ENCODE measurements at places on chromosomes 13 and 19.

GRCh38 chr19:45113628-45114027 is 20.6 kb downstream of the PPP1R37 start:
- no peak for DNase-seq

GRCh38 chr19:30672926-30673325 is 300.7 kb downstream of the ZNF536 start:
- no peak for DNase-seq

DNA sequence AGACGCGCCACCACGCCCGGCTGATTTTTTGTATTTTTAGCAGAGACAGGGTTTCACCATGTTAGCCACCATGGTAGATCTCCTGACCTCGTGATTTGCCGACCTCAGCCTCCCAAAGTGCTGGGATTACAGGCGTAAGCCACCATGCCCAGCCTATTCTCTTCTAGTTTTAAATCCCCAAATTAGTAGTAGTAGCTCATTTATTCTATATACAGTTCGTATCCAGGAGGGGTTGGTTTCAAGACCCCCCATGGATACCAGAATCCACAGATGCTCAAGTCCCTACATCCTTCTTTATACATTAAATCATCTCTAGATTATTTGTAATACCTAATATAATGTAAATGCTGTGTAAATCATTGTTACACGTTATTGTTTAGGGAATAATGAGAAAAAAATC is 2.0 kb downstream of the ZNF568 start:
- DNase-seq, result no peak

GRCh38 chr13:74651121-74651520 is 516.9 kb upstream of the KLF12 start:
- no peak for DNase-seq

- DNase-seq, result no peak
Observed at GRCh38 chr13:79423340-79423739, 17.3 kb upstream of the RBM26 start.

DNA sequence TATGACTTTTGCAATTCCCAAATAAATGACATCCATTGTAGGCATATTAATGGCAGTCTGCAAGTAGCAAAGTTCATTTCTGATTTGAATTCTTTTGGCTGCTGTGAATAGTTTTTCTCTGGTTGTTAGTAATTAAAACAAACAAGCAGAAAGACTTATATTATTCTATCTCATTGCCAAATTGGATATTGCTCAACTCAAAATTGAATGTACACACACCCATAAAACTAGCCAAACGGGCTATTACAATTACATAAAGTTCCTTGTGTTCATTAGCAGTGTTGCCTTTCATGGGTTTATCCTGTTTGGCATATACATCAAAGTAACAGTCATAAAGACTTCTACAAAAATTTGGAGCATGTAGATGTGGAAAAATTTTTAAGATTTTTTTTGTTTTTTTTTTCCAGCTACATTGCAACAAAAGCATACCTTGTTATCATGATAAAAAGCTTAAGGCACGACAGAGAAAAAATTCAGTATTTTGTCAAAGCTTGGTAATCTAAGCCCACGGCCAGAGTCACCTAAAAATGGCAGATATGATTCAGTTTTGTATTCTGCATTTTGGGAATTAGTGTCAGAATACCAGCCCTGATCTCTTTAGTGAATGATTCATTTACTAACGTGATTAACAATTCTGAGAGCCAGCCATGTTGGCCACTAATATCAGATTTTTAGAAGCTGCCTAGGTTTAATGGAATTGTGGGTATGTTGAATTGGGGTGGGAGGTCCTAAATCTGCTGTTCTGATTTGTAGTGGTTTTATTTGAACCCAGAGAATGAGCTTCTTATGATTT is 108.4 kb downstream of the KLF5 start:
- no peak for DNase-seq

DNA sequence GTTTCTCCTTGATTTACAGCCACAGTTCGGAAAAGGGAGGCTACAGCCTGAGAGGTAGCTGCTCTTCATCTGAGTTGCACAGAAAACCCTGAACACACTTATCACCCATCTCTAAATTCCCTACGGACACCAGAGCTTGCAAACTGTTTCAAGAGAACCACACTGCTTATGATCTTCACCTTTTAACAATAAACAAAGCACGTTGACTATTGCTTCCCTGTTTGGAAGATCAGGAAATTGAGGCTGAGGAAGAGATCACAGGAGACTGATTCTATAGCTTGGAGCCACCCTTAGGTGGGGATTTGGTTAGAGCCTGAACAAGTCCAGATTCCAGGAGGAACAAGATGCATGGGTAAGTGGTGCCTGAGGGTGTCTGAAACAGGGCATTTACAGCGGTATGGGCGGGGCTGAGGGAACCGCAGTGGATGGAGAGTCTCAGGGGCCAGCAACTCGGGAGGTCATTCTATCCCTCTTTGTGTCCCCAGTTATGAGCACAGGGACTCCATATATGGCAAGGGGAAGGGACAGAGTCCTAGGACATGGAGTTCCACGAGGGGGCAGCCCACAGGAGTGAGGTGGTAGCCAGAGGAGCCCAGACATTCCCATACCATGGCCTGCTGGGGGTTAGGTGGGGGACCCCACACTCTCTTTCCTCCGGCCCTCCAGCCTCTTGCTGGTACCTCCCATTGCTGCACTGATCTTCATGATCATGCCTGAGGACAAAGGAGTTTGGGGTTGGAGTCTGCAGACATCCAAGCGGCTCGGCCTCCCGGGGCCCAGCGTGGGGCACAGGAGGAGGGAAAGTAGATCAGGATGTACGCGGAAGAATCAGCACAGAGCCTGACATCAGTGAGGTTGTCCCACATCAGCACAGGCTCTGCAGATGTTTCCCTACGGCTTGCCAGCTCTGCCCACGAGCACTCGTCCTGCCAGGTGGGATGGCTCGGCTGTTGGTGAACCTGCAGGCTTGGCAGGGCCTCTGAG is 162.3 kb upstream of the ZNF536 start:
- no peak for DNase-seq

GRCh38 chr19:50794074-50794875 is 4.1 kb downstream of the ACP4 start:
- DNase-seq, result no peak

GRCh38 chr13:29439601-29440388 is 155.7 kb downstream of the SLC7A1 start:
- DNase-seq, result no peak

- no peak for DNase-seq
Observed at GRCh38 chr19:2096034-2096479, at the start of gene MOB3A. Gene MOB3A, minus strand, starts transcription at chr19:2096326. Its CDS starts 17,766 bp downstream, at chr19:2078560.
